ENCODE measurements at places on chromosomes 1 and 21. TPM values are rescaled to one million over a fixed set of nuclear protein-coding genes. Genes with fewer than 3 reads are reported as not detected.

Gene FCRL4
- total RNA-seq, result not detected

Gene SPRR2A
- not detected for total RNA-seq

Gene GPR37L1
- total RNA-seq, result not detected

Gene LCE3D
- total RNA-seq, result not detected

Gene BCAN
- 0.16 TPM for total RNA-seq

Gene GBP3
- 10.3 TPM for total RNA-seq

Gene VANGL2
- 1.7 TPM for total RNA-seq

Gene EPHB2
- total RNA-seq, result 5.7 TPM

Gene PKP1
- 11.5 TPM for total RNA-seq

Gene KRTAP11-1
- not detected for total RNA-seq

Gene RNF11
- 121 TPM for total RNA-seq

Gene CDCP2
- 0.19 TPM for total RNA-seq

Gene CDK18
- 4.0 TPM for total RNA-seq

Gene SPATA1
- total RNA-seq, result 0.71 TPM

Gene OR2L8
- not detected for total RNA-seq

Gene FYB2
- total RNA-seq, result not detected

Gene AIM2
- total RNA-seq, result 0.74 TPM

Gene GJC2
- 2.6 TPM for total RNA-seq

Gene DYNLT4
- total RNA-seq, result not detected

Gene PROK1
- total RNA-seq, result 1.3 TPM

Gene NPR1
- total RNA-seq, result 156 TPM
